Caki2 (cell line): ENCODE measurements at places on chromosomes 5 and 9.

GRCh38 chr9:18824095-18824666 is 208.8 kb downstream of the SAXO1 start:
- peak; percentile 35 for DNase-seq

DNA sequence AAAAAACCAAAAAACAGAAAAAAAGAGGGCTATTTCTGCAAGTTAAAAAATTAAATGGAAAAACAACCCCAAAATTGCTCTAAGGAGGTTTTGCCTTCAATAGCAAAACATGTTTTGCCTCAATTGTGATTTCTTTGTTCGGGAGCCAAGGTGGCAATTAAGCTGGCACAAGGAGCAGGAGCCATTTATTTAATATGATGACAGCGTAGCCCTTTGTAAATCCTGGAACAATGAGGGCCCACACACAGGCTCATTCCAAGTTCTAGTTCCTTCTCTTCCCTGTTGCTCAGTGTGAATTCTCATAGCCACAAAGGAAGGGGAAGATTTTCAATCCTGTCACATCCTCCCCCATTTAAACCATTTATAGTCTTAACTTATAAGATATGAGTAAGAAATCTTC is 353.2 kb downstream of the PDE4D start:
- DNase-seq: no peak

DNA sequence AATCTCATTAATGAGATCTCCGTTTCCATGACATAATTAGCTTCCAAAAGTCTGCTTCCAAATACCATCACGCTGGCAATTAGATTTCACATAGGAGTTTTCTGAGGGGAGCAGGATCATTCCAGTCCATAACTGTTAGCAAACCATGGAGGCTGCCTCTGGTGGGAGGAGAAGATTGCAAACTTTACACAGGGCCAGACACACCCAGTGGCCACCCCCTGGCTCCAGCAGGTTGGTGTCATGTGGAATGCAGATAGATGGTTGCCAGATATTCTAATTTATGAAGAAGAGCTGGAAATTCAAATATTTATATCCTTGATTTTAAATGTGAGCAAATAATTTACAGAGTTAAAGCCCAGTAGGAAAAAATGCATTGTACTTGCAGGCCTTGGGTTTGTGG is 164.2 kb downstream of the ICE1 start:
- DNase-seq: no peak

GRCh38 chr5:79829260-79829659 is 139.6 kb downstream of the CMYA5 start:
- DNase-seq: no peak

DNA sequence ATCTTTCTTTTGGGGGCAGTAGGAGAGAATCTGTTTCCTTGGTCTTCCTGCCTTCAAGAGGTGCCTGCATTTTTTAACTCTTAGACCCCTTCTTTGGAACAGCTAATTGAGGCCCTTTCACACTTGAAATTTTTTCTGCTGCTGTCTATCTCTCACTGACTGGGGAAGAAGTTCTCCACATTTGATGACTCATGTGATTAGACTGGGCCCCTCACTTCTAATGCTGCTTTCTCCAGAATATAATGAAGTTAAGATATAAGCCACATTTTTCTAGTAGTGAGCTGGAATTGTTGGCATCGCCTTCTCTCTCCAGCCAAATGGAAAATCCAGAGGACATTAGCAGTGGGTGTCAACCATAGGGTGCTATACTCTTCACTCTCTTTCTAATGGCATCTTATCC is 12.4 kb downstream of the ZNF474 start:
- DNase-seq: no peak

DNA sequence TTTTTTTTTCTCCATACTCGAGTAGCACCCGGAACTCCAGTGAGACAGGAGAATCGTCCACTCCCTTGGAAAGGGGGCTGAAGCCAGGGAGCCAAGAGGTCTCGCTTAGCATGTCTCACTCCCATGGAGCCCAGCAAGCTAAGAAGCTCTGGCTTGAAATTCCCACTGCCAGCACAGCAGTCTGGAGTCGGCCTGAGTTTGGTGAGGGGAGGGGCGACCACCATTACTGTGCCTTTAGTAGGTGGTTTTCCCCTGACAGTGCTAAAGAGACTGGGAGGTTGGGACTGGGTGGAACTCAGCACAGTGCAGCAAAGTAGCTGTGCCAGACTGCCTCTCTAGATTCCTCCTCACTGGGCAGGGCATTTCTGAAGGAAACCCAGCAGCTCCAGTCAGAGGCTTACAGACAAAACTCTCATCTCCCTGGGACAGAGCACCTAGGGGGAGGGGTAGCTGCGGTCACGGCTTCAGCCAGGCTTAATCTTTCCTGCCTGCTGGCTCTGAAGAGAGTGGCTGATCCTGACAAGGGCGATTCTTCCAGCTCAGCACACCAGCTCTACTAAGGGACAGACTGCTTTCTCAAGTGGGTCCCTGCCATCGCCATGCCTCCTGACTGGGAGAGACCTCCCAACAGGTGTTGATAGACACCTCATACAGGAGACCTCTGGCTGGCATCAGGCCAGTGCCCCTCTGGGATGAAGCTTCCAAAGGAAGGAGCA is 414.5 kb upstream of the ZNF608 start:
- DNase-seq: no peak
